ENCODE measurements at places on chromosomes 5 and 9.

GRCh38 chr9:6575324-6576034, 70.0 kb downstream of the GLDC start:
- no peak for DNase-seq

DNA sequence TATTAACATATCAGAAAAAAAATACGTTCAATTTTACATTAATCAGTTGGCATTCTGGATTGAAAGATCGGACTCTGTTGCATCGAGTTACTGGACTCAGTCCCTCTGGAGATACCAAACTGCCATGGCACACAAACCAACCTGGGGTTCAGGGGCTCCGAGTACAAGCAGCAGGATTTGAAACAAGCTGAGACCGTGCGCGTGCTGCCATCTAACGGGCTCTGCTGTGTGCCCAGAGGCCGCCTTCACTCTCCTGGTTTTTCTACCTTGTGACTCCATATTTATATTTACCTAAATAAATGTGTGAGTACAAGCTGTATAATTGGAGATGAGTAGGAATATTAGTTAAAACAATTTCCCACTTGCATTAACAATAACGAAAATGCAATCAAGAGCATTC, 48.2 kb downstream of the ANXA1 start:
- no peak for DNase-seq

- no peak for DNase-seq
These were observed 37.8 kb upstream of the ARRDC3 start for GRCh38 chr5:91420879-91421278.

DNA sequence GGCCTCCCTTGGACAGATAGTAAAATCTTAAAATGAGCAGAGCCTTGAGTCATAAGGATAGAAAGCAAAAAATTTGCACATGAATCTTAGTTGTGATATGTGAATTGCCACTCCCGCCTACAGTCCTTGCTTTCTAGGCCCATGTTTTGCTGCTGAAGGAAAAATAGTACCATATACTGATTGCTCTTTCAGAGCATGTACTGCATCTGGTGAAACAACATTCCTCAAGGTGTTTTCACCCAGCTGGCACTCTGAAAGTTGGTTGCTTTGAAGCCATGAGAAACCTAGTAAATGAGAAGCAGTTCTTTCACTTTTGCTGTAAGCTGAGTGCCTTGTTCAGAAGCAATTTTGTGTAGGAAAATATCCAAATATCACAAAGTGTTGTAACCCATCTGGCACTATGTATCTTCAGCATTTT, 10.3 kb downstream of the CDC37L1 start:
- DNase-seq = no peak

DNA sequence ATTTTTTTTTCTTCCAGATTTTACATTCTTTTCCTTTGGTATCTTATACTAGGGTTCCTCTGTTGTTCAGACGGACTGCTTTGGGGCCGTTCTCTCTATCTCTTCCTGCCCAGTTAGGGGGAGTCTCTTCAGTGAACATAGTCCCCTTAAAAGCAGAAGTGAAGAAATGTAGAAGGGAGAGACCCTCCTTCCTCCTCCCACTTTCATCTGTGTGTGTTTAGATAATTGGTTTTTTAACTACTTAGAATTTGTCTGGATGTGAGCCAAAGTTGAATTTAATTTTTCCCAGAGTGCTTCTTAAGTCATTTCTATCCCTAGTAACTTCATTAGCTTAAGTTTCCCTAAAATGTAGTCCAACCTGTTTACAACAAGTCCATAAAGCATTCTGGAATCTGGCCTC, 167.5 kb downstream of the HACD4 start:
- no peak for DNase-seq

DNA sequence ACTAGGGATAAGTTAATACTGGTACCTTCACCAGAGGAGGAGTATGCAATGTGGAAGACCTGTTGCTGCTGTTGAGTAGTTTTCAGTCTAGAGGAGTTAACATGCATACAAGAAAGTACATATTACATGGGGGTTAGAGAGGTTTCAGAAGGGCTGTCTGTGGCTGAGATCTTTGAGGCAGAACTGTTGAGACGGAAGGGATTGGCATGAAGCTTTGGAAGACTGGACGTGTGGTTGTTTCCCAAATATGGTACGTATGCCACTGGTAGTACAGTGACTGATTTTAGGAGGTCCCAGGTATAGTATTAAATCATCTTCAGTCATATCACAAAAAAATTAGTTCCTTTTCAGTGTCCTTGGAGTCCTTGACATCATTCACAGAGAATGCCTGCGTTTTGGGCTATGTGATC, 17.6 kb downstream of the TNFAIP8 start:
- DNase-seq = no peak

GRCh38 chr5:32083981-32084430, 90.1 kb downstream of the GOLPH3 start:
- no peak for DNase-seq

DNA sequence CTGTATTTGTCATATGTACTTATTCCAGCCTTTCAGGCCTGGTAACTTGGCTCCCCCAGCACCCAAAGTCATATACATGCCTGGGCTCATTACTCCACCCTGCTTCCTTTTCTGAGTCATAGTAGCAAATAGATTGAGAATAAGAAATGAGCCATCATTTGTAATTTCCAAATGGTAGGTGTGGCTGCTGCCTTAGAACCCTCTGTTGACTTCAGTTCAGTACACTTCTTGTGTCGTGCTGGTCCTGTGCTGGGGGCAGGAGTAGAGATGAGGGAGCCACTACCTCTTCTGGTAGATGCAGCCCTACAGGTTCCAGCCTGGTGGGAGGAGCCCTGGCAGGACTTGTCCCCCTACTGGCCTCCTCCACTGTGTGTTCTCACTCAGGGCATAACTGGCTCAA, 11.1 kb downstream of the GM2A start:
- no peak for DNase-seq

DNA sequence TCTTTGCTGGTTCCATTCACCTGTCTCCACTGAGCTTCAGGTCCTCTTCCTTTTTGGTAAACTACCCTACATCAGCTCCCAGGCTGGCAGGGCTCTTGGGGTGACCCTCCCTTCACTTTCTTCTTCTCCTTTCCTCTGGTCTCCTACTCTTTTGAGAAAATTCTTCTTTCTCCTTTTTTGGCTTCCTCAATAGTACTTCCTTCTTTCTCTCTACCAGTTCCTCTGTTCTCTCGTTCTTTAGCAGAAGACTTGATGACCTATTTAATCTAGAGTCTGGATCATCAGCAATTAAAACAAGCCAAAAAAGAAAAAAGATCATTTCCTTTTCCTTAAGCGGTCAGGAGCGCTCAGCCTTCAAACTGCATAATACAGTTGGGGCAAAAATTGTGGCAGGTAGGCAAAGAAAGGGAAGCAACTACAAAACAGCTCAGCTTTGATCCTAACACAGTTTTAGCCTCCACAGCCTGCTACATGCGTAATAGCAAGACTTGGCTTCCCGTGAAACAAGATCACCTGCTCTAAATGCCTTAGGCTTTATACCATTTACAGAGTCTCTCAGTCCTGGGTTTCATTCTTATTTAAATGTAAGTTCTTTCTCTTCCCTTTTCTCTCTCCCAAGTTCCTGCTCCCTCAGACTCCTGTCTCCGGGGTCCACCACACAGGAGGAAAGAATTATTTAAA, 14.0 kb upstream of the GSN start:
- DNase-seq = no peak

DNA sequence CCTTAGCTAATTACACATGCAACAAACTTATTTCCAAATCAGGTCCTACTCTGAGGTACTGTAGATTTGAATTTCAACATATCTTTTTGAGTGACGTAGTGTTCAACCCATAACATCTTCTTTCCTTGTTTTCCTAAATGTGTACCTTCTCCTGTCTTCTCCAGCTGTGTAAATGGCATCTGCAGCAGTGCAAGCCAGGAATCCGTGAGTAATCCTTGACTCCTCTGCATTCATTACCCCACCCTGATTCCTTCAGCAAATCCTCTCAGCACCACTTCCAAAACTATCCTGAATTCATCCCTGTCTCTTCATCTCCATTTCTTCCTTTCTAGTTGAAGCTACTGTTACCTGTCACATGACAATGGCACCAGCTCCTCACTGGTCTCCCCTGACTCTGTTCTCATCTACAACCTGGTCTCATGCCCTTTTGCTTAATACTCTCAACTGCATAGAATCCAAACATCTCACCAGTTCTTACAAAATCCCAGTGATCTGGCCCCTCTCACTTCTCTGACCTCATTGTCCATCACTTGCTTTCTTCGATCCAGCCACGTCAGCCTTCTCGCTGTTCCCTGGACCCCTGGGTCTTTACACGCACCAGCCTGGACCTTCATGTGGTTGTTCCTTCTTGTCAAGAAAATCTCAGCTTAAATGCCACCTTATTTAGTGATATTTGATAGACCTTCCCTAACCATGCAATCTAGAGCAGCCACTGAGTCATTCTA, 14.6 kb upstream of the TRAF1 start:
- no peak for DNase-seq

GRCh38 chr5:2126512-2126911, 243.8 kb upstream of the IRX4 start:
- DNase-seq = no peak

- DNase-seq = no peak
These were observed 8.3 kb downstream of the BTF3 start for GRCh38 chr5:73506459-73506955.

- DNase-seq = peak; percentile 27
These were observed 21.3 kb upstream of the ZNF782 start for GRCh38 chr9:96875461-96876142.

- DNase-seq = no peak
These were observed 289.7 kb downstream of the PBX3 start for GRCh38 chr9:126036881-126037291.

DNA sequence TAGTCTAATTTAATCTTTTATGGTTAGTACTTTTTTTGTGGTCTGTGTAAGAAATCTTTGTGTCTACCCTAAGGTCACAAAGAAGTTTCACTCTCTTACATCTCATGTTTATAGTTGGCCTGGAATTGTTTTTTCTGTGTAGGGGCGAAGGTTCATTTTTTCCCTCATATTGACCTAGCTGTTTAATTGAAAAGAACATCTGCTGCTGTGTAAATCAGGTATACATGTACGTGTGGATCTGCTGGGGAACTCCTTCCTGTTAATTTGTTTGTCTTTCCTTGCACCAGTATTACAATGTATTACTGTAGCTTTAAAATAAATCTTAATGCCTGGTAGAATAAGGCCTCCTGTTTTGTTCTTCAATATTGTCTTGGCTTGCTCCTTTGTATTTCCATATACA, 37.8 kb downstream of the EXOSC2 start:
- DNase-seq = no peak

DNA sequence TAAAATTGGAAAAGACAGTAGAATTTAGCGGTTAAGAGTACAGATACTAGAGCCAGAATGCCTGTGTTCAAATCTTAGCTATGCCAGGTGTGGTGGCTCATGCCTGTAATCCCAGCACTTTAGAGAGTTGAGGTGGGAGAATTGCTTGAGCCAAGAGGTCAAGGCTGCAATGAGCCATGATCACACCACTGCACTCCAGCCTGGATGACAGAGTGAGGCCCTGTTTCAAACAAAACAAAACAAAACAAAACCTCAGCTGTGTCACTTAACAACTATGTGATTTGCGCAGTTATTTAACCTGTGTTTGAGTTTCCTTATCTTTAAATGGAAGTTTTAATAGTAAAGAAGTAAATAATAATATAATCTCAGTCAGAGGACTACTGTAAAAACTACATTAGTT, 68.3 kb downstream of the TBCA start:
- DNase-seq = no peak

DNA sequence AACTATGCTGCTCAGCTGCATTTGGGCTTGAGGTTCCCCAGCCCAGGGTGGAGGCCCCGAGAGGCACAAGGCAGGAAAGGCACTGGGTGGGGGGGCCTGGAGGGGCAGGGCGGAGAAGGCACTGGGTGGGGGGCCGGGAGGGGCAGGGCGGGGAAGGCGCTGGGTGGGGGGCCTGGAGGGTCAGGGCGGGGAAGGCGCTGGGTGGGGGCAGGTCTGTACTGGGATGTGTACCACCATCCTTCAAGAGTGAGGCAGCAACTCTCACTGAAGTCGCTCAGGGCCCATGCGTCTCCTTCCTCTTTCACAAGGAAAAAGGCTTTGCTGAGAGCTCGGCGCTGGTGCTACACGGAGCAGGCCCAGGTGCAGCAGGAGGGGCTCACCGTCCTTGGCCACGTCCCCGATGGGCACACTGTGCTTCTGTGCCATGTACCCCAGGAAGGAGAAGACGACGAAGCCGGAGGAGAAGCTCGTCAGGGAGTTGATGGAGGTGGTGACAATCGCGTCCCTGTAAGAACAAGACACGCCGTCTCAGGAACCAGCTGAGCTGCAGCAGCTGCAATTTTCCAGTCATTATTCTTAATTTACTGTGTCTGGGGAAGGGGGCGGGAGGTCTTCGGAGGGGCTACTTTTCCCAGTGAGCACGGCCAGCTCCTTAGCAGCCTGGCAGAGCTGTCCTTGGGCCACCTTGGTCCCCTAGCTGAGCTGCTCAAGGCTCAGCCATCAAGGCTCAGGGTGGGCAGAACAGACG, 30.8 kb downstream of the SLC6A3 start:
- no peak for DNase-seq

GRCh38 chr9:131732636-131733289, 7.1 kb downstream of the RAPGEF1 start:
- DNase-seq = no peak

DNA sequence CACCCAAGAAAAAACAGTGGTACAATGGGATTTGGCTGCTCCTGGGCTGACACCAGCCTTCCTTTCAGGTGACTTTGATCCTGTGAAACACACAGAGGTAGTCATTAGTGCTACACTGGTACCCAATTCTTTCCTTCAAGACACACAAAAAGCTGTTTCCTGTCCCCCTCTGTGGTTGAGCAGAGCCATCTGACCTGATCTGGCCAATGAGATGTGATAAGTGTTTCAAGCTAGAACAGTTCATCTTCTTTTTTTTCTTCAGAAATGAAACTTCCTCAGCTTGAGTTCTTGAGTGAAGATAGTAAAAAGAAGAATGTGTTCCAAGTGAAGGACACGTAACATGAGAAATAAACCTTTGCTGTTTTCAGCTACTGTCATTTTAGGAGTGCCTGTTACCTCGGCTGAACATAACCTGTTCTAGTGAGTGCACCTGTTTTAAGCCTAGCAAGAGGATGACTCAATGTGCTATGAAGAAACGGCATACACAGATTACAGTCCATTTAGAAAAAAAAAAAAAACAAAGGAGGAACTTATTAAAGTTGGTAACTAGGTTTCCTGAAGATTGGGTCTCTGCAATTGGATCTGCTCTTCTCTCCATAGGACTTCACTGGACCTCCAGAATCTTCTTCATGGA, 287.8 kb downstream of the GAS1 start:
- DNase-seq = no peak

GRCh38 chr5:56232538-56232937, 592 bp downstream of the ANKRD55 start:
- no peak for DNase-seq

GRCh38 chr9:100216178-100216787, 117.2 kb downstream of the INVS start:
- no peak for DNase-seq

GRCh38 chr5:139856714-139857113, 61.1 kb downstream of the PSD2 start:
- DNase-seq = no peak

DNA sequence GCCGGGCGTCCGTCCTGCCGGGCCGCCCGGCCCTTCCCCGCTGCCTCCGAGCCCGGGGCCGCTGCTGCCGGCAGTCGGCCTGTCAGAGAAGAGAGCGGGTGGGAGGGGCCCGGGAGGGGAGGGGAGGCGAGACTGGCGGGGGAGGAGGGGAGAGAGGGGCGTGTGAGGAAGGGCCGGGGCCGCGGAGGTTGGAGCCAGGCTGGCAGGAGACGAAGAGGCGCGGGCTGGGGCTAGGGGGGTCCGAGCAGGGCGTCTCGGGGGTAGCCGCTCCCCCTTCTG, 570 bp downstream of the CREBRF start:
- peak; percentile 93 for DNase-seq

Measured in caudate nucleus (tissue), 63 donors.